T-helper 9 cell (primary cell): ENCODE measurements at places on chromosomes 11 and 22.

GRCh38 chr11:47156333-47156732, 20.3 kb downstream of the ARFGAP2 start:
- no peak for DNase-seq

GRCh38 chr11:9761441-9761945, 97.6 kb downstream of the SWAP70 start:
- DNase-seq = no peak

GRCh38 chr11:14644226-14645014, 816 bp downstream of the PDE3B start:
- peak; percentile 35 for DNase-seq

DNA sequence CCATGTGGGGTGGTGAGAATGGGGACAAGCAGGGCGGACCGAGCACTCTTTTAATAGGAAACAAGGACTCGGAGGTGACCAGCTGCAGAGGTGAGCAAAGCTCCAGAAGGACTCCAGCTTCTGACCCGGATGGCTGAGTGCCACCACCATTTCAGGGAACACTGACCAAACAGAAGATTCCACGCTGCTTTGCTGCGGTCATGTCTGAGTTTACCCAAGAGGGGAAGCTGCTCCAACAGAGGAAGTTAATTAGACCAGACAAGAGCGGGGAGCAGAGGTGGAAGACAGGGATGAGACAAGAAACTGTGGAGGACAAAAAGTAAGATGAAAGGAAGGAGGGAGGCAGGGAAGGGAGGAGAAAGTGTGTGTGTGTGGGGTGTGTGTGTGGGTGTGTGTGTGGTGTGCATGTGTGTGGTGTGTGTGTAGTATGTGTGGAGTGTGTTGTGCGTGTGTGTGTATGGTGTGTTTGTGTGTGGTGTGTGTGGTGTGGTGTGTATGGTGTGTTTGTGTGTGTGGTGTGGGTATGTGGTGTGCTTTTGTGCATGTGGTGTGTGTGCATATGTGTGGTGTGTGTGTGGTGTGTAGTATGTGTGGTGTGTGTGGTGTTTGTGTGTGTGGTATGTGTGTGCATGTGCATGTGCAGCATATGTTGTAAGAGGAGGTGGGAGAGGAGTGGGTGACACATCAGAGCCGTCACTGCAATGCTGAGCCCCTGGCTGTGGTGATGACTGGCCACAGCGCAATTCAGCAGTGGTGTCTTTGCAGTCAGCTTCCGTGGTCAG, 82.2 kb upstream of the AKIP1 start:
- no peak for DNase-seq

DNA sequence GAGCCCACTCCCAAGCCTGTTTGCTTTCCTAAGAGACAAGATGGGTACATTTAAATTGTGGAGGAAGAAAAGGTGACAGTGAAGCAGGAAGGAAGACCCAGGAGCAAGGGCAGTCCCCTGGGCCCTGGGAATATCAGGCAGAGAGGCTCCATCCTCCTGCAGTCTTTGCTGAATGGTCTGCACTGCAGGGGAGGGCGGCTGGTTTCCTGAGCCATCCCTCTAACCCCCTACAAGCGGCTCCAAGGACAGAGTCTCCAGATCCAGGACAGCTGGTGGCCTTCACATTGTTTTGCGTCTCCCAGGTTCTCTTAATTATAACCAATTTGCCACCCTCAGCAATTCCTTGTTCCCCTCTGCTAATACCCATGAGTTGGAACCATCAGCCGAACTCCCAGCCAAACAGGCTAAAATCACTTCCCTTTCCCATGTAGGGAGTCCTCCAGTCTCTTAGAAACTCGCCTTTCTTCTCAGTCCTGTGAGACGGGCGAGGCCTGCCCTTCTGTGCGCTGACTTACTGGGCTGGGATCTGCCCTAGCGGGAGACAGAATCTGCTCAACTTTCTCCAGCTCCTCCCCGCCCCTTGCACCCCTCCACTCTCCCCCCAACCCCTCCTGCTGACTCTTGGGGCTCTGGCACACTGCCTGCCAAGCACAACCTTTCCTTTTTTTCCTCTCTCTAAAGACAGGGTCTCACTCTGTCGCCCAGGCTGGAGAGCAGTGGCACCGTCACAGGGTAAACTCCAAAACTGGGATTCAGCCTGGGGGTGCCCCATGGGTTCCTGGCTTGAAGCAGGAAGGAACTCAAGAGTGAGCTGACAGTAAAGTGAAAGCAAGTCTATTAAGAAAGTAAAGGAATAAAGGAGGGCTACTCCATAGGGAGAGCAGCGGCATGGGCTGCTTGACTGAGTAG, 53.4 kb upstream of the EMID1 start:
- DNase-seq = no peak

- DNase-seq = no peak
Observed at GRCh38 chr22:41518048-41518347, 26.3 kb downstream of the POLR3H start.

DNA sequence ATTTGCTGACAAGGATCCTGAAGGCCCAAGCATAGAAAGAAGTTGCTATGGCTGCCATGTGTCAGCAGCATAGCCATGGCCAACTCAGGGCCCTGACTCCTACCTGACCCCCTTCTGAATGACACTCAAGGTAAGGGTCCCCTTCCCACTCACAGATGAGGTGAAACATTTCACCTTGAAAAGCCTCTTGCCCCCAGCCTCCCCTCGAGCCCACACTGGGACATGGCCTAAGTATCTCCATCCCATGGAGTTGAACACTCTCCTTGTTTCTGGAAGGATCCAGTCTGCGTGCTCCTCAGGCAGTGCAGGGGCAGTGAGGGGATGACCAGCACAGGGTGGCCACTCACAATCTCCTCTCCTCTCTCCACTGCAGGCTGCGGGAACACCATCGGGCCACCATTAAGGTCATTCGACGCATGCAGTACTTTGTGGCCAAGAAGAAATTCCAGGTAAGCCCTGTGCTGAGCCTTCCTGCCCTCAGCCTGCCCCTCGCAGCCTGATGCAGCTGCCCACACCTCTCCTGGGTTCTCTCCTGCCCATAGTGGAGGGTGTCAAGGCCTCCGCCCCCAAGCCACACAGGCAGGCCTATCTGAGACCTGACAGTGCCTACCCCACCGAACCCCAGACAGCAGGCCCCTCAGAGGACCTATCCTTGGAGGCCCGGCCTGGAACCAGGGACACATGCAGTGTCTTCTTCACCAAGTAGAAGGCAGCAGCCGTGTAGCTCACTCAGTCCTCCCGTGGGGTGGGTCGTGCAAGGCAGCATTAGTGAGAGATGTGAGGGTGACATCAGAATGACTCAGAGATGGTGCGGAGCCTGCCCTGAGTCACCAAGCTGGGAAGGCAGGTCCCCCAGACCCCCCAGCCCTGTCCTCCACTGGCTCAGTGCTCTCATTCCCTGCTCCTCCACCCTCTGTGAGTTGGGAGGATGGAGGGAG, 68.9 kb upstream of the KCNQ1OT1 start:
- no peak for DNase-seq

GRCh38 chr11:125170510-125171031, 6.0 kb downstream of the PKNOX2 start:
- no peak for DNase-seq

DNA sequence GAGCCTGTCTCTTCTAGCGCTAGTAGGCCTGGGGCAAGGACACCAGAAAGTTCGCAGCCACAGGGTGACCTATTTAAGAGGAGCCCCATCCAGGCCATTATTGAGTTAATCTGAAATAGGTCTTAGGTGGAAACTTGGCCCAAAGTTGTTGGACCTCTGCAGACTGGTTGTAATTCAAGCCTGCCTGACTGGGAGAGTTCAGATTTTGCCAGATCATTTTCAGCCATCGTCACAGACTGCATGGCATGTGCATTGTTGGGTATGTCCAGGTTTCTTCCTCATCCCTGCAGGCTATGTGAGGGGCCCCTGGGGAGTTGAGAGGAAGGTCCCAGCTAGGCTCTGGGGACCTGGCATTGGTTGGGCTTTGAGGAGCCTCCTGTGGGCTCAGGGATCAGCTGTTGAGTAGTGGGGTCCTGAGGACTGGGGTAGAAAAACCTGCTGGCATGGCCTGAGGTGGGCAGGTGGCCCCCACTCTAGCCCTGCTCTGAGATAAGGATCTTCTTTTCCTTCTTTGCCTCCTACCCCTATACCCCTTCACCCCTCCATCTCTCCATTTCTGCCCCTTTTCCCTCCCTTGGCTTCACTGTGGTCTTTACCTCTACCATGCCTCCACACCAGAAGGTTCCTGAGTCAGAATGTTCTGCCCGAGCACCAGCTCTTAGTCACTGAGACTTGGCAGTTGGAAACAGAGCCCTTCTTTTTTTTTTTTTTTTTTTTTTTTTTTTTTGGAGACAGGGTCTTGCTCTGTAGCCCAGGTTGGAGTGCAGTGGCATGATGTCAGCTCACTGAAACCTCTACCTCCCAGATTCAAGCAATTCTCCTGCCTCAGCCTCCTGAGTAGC, 112.7 kb downstream of the MORC2 start:
- DNase-seq = no peak

DNA sequence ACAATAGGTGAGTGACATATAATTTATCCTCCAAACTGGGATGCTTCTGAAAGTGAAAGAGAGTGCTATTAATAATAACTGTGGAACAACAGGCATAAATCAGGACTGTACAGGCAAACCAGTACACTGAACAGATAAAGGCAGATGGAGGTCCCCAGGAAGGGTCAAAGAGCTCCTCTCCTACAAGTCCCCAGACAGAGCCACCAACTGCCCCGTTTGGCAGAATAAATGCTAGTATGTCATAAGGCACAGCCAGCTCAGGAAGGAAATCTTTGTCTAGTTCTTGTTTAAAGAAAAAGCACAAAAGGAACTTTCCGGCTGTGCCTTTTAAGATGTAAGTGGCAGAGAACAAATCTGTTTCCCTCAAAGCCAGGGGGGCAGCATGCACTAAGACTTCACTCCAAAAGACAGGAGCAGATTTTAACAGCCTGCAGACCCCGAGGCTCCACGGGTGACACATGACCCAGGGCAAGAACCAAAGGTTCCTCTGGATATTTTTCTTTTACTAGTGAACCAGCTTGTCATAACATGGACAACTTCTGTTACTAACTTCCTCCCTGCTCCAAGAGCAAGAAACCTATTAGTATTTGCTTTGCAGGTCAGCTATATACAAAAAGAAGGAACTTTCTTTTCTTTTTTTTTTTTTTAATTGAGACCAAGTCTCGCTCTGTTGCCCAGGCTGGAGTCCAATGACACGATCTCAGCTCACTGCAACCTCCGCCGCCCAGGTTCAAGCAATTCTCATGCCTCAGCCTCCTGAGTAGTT, 50.2 kb downstream of the MYH9 start:
- DNase-seq = no peak

GRCh38 chr11:8020244-8020597, 33.1 kb downstream of the EIF3F start:
- DNase-seq = no peak

DNA sequence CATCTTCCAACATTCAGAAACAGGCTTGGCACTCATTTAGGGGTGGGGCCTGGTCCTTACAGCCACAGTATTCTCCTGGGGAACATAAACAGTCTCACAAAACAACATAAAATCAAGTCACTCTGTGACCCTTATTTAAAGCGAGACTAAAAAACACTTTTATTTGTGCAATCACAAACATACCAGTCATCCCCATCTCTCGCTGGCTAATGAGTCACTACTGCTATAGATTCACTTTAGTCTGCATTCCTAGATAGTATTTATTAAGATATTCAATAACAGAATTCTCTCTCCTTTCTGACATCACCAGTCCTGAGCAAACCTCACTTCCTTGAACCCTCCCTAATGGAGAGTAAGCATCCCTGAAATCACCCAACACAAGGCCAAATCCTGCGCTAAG, 68.0 kb downstream of the ZBTB44 start:
- no peak for DNase-seq

DNA sequence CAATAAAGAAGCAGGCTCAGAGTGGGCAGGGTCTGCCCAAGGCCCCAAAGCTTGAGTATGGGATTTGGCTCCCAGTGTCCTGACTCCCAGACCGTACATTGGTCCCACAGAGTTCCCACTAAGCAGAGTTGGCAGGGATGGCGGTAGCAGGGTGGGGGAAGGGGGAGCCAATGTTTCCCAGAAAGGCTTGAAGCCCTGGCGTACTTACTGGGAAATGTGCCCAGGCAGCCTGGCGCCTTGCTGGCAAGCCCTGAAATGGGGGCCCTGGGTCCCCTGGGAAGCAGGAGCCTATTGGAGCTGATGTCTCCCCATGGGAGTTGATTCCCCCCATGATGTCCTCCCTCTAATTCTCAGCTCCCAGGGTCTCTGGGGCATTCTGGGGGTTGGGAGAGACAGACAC, 9.3 kb downstream of the ARHGEF17 start:
- DNase-seq = no peak

DNA sequence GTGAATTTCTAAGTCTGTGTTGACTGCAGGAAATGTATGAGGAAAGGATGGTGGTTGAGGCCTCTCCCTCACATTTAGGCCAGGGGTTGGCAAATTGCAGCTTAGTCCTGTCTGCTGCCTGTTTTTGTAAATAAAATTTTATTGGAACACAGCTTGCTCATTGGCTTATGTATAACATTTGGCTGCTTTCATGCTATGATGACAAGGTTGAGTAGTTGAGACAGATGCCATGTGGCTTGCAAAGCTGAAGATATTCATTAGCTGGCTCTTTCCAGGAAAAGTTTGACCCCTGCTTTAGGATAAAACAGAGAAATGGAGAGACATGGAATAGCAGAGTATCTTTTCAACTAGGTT, 46.2 kb downstream of the BCR start:
- DNase-seq = no peak

DNA sequence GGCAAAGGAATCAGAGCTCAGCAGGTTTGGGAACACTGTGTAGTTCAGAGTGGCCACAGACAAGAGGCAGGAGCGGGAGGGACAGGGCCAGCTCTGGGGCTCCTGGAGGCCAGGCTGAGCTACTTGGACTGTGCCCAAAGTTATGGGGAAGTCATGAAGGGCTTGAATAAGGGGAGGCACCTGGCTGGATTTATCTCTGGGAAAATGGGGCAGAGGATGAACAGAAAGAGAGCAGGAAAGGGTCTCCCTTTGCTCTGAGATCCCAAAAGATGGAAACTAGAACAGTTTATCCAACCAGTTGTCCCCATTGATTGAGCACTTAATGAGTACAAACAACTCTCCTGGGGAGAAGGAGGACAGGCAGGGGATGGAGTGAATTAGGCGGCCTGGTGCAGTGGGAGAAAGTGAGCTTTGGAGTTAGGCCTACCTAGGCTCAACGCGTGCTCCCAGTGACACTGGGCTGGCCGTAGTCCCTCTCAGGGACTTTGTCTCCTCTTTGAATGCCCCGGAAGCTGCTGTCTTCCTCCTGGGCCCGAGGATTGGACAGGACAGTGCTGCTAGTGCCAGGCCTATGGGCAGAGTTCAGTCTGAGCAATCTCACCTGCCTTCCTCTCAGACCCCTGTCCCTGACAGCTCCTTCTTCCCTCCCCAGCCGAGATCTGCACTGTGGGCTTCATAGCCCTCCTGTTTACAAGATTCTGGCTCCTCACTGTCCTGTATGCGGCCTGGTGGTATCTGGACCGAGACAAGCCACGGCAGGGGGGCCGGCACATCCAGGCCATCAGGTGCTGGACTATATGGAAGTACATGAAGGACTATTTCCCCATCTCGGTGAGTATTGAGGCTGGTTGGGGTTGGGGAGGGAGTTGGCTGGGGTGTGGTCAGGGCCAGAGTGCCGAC, 2.0 kb downstream of the MOGAT2 start:
- DNase-seq = no peak
